ENCODE measurements at places on chromosomes 16 and 17.

- H3K4me3 ChIP-seq = no peak overlapping the region
- no peak for DNase-seq
- H3K27me3 ChIP-seq = peaks cover 10% of the 10 kb centered on the region
- peaks cover 2% of the 10 kb centered on the region for H3K36me3 ChIP-seq
- no peak overlapping the region for H3K27ac ChIP-seq
These were observed 5.3 kb downstream of the DOC2A start for GRCh38 chr16:30005341-30006094.

GRCh38 chr16:27447301-27447700 is 45.3 kb downstream of the IL21R start:
- H3K27me3 ChIP-seq = no peaks in the 10 kb centered on the region
- peaks cover 54% of the 10 kb centered on the region for H3K36me3 ChIP-seq
- peaks cover 47% of the 10 kb centered on the region for H3K4me1 ChIP-seq
- DNase-seq = no peak
- H3K4me3 ChIP-seq = no peak overlapping the region

GRCh38 chr16:2806286-2806685 is 8.0 kb downstream of the PRSS41 start:
- H3K27me3 ChIP-seq = no peaks in the 10 kb centered on the region
- H3K4me1 ChIP-seq = no peaks in the 10 kb centered on the region
- H3K27ac ChIP-seq = no peak overlapping the region
- no peaks in the 10 kb centered on the region for H3K36me3 ChIP-seq

- no peak overlapping the region for H3K4me3 ChIP-seq
- no peaks in the 10 kb centered on the region for H3K4me1 ChIP-seq
- H3K27me3 ChIP-seq = no peaks in the 10 kb centered on the region
- no peaks in the 10 kb centered on the region for H3K36me3 ChIP-seq
- H3K27ac ChIP-seq = no peak overlapping the region
- no peak for DNase-seq
These were observed 11.2 kb downstream of the EPN2 start for GRCh38 chr17:19248151-19248927.

GRCh38 chr16:77696149-77696548 is 26.2 kb upstream of the NUDT7 start:
- no peak for DNase-seq
- no peaks in the 10 kb centered on the region for H3K36me3 ChIP-seq
- H3K4me1 ChIP-seq = no peaks in the 10 kb centered on the region
- H3K27me3 ChIP-seq = no peaks in the 10 kb centered on the region
- H3K27ac ChIP-seq = no peak overlapping the region
- no peak overlapping the region for H3K4me3 ChIP-seq

DNA sequence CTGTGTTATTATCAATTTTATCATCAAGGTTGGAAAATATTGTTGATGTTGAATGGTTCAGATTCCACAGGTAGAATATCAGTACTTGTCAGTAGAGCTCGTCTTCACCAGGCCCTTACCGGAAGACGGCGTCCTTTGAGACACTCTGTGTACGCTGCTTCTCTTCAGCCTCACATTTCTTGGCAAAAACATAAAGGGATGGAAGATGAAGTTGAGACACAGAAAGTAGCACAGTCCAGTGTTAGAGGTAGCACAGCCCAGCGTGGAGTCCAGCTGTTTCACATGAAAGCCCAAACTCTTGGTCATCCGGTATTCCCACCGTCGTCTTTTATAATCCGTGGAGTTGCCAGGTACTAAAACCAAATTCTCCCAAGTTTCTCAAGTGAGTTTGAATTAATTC is 30.4 kb downstream of the ATP2C2 start:
- H3K36me3 ChIP-seq = no peaks in the 10 kb centered on the region
- no peak for DNase-seq
- peaks cover 5% of the 10 kb centered on the region for H3K27me3 ChIP-seq
- no peaks in the 10 kb centered on the region for H3K4me1 ChIP-seq

- no peaks in the 10 kb centered on the region for H3K4me1 ChIP-seq
- no peaks in the 10 kb centered on the region for H3K27me3 ChIP-seq
- H3K4me3 ChIP-seq = no peak overlapping the region
- H3K27ac ChIP-seq = no peak overlapping the region
These were observed 23.0 kb downstream of the VPS35L start for GRCh38 chr16:19578378-19578971.

Measured in effector memory CD4-positive, alpha-beta T cell (primary cell).